ENCODE measurements at places on chromosomes 13 and 19.

DNA sequence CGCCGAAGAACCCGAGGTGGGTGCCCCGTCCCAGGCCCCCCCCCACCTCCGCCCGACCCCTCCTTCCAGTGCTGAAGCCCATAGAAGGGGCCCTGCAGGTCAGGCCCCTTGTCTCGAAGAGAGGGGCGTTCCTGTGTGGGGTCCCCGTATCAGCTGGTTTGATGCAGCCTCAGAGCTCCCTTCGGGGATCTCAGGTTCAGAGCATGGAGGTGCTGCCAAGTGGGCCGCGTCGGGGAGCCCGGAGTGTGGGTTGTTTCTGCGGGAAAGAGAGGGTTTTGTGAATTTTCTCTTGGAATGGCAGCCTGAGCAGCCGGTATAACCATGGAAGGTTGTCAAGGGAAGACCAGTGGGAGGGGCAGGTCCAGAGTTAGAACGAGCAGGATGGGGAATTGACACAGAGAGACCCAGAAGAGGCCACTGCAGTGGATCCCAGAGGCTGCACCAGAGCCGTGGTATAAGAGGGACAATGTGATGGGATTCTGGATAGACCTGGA is 384 bp downstream of the TRAPPC2B start:
- DNase-seq = no peak

GRCh38 chr13:110149036-110149435 is 157.9 kb downstream of the COL4A1 start:
- DNase-seq = no peak

DNA sequence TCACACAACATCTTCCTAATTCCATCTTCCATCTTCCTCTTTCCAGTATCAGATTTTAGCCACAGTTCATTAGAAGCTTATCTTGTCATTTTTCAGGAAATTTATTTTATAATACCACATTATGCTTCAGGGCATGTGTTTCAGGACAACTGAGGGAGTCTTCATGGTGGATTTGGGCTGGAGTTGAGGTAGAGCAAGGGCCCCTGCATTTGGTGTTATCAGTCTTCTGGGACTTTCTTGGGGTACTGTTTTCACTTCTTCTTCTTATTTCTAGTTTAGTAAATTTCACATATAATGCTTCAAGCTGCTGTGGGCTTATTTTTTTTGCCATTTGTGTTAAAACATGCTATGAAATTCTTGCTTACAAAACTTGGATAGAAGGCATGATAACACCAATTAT is 188.7 kb downstream of the LHFPL6 start:
- DNase-seq = no peak

- no peak for DNase-seq
Measured at GRCh38 chr13:31956980-31957644, 74.5 kb upstream of the FRY start.

GRCh38 chr13:96373597-96373996 is 283.7 kb downstream of the HS6ST3 start:
- DNase-seq = no peak

- DNase-seq = no peak
Measured at GRCh38 chr13:101739382-101740178, 287.1 kb downstream of the ITGBL1 start.

GRCh38 chr19:17632577-17632976 is 55.6 kb downstream of the UNC13A start:
- DNase-seq = no peak

- DNase-seq = no peak
Measured at GRCh38 chr13:89496478-89496877, 1825.3 kb downstream of the SLITRK5 start.

- DNase-seq = no peak
Measured at GRCh38 chr19:18291019-18291524, 9.7 kb upstream of the JUND start.

DNA sequence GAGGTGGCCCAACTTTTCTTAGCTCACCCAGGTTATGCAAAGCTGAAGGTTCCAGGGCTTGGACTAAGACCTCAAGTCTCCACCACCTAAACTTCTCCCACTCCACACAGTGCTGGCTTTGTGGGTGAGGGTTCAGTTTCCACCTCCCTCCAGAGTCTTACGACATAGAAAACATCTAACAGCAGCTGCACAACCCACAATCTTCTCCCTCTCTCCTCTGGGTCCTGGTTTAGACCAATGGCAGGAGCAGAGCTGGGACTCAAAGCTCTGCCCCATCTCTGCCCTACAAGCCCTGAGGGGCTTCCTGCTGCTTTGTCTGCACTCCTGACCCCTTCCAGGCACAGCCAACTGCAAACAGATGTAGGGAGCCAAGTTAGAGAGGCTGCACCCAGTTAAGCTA is 16.0 kb downstream of the IRGC start:
- no peak for DNase-seq

DNA sequence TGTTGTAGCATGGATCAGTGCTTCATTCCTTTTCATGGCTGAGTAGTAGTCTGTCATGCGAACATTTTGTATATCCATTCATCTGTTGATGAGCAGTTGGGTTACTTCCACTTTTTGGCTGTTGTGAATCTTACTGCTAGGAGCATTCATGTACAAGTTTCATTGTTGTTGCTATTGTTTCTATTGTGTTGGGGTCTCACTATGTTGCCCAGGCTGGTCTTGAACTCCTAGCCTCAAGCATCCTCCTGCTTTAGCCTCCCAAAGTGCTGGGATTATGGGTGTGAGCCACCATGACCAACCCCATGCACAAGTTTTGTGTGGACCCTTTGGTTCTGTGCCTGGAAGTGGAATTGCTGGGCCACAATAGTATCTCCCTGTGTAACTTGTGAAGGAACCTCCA is 15.8 kb downstream of the SLC25A42 start:
- no peak for DNase-seq

GRCh38 chr13:100301418-100301817 is 212.5 kb downstream of the PCCA start:
- DNase-seq = no peak

DNA sequence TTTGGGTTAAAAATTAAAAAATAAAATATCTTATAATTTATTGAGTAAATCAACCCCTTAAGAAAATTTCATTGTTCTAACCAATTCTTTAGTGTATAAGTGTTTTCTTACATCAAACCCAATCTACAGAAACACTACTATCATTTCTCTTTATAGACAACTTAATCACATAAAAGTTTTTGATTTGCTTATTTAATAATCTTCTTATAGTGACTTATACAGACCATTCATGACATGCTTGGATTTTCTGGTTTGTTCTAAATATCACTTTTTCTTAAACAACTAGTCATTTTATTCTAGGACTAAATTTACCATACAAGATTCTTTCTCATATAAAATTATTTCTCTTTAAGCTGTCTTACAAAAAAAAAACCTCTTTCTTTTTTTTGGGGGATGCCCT is 27.3 kb upstream of the ZSCAN5A start:
- DNase-seq = no peak

DNA sequence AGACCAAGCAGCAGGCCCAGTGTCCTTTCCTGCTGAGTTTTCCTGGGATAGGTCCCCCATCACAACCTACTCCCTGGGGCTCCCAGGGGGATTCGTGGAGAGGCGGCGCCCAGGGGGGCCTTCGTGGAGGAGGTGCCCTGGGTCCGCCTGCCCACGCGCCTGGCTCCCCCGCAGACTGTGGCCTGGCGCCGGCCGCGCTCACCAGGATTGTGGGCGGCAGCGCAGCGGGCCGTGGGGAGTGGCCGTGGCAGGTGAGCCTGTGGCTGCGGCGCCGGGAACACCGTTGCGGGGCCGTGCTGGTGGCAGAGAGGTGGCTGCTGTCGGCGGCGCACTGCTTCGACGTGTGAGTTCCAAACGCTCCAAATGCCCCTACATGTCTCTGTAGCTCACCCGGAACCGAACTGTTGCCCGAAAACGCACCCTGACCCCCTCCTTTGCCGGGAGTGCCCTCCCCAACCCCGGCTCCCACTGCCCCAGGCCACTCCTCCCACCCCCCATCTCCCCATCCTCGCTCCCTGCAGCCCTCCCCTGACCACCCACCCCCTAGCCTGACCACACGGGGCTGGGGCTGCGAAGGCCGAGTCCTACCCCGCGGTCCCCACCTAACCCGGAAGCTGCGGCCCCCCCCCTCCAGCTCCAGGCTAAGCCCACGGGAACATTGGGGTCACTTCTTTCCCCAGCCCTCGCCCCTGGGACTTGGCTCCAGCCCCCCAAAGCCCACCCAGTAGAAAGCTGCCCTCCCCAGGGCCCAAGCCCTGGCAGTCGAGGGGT is 3.3 kb downstream of the TIMM13 start:
- no peak for DNase-seq

GRCh38 chr13:75296641-75297040 is 185.3 kb downstream of the TBC1D4 start:
- DNase-seq = no peak

DNA sequence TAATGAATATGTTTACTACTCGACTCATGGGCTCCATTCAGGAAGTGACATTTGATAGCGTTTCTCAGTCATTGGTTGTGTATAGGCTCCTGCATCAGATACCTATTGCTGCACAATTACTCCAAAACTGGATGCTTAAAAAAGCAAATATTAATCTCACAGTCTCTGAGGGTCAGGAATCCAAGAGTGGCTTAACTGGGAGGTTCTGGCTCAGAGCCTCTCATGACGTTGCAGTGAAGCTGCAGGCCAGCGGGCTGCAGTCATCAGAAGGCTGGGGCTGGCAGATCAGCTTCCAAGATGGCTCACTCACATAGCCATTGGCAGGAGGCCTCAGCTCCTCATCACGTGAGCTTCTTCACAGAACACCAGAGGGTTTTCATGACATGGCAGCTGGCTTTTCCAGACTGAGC is 525.1 kb upstream of the NBEA start:
- DNase-seq = peak; percentile 3

- no peak for DNase-seq
Measured at GRCh38 chr19:459724-460511, 915 bp downstream of the SHC2 start.

- DNase-seq = no peak
Measured at GRCh38 chr13:50519866-50520265, 323.6 kb downstream of the DLEU7 start.

GRCh38 chr13:79075703-79076102 is 330.4 kb downstream of the RBM26 start:
- no peak for DNase-seq

- no peak for DNase-seq
Measured at GRCh38 chr13:86788616-86789015, 882.6 kb upstream of the SLITRK5 start.

GRCh38 chr19:38076337-38076736 is 147.7 kb downstream of the DPF1 start:
- DNase-seq = no peak

- DNase-seq = no peak
Measured at GRCh38 chr13:36979361-36980050, 19.6 kb downstream of the ALG5 start.

GRCh38 chr19:6521718-6522646 is 8.8 kb upstream of the TNFSF9 start:
- DNase-seq = no peak

DNA sequence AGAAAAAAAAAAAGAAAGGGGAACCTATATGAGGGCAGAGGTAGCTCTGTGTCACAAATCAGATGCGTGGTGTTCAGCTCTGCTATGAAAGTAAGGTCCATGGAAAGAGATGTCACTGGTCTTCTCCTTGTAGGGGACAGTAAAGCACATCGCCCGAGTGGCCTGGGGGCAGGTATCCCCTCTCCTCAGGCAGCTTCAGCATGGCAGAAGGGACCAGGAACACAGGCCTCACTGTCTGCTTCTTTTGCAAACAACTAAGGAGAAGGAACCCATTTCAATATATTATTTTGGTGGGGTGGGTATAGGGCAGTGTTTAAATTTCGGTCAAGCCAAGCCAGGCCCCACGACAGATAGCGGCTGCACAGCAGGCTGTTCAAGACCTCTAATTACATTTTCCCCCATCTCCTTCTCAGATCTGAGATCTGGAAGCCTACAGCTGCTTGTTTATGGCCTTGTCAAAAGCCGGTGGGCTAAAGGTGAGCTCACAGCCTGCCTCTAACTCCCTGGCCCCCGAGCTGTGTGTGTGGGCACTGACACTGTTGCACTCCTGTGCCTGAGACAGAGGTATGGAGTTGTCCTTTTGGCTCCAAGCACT is 72.8 kb downstream of the HSPH1 start:
- DNase-seq = no peak

DNA sequence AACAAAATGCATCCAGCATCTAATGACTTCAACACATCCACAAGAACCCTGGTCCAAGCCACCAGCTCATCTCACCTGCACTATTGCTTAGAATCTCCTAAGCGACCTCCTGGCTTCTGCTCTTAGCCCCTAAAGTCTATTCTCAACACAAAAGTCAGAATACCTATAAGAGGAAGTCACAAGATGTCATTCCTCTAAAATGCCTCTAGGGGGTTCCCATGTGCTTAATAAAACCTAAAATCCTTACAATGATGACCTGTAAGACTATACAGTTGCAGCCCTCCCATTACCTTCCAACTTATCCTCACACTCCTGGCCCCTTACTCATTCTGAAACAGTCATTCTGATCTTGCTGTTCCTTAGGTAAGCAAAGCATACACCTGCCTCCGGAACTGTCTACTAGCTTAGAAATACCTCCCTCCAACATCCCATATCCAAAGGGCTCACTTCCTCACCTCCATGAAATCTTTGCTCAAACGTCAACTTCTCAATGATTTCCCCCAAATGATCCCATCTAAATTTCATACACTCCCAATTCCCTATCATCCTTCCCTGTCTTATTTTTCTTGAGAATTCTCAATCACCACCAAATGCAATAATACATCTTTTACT is 10.0 kb downstream of the ATP7B start:
- DNase-seq = no peak

GRCh38 chr13:112803422-112803821 is 113.6 kb downstream of the ATP11A start:
- DNase-seq = no peak

GRCh38 chr19:58107778-58108545 is 9.9 kb upstream of the ZSCAN18 start:
- DNase-seq = no peak

DNA sequence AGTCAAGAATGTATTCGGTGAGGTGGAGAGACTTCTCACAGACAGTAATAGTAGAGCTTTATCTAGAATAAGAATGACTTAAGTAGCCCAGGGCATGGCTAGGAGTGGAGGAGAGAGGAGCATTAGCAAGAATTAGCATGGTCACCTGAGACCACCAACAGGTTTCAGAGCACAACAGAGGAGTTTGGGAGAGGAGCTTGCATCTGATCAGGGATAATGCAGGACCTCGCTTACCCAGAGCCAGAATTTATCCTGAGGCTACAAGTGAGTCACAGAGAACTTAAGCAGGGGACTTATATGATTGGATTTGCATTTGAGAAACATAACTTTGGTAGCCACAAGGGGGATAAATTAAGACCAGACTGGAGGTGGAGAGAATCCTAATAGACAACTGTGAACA is 102.1 kb upstream of the FNDC3A start:
- no peak for DNase-seq

- no peak for DNase-seq
Measured at GRCh38 chr13:101893021-101893420, 440.5 kb downstream of the ITGBL1 start.

DNA sequence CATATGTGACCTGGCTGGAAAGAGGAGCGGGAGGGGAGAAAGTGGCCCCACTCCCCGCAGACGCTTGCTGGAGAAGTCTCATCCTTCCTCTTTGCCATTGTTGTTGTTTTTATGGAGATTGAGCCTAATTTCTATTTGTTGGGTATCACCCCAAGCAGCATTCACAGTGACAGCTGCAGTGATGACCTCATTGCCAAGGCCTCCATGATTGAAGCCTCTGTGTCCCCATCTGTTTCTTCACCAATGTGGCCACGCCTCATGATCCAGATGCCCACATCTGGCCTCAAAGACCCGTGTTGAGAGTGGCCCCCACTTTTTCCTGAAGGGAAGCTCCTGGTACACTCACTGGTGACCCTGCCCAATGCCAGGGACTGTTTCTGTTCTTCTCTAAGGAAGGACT is 154.2 kb downstream of the SLC7A1 start:
- no peak for DNase-seq

GRCh38 chr13:50401049-50401505 is 385.8 kb downstream of the KCNRG start:
- no peak for DNase-seq

GRCh38 chr13:113952983-113953520 is 20.8 kb downstream of the C13orf46 start:
- no peak for DNase-seq

Measured in thoracic aorta (tissue), 2 donors.